ENCODE measurements at places on chromosomes 6 and 20.

GRCh38 chr6:90425161-90425641 lies 128.6 kb upstream of the BACH2 start:
- DNase-seq, result no peak

- DNase-seq, result no peak
These were observed 113.9 kb downstream of the ADAT2 start for GRCh38 chr6:143336446-143337152.

- no peak for DNase-seq
These were observed 717 bp upstream of the ASF1A start for GRCh38 chr6:118893064-118893806.

DNA sequence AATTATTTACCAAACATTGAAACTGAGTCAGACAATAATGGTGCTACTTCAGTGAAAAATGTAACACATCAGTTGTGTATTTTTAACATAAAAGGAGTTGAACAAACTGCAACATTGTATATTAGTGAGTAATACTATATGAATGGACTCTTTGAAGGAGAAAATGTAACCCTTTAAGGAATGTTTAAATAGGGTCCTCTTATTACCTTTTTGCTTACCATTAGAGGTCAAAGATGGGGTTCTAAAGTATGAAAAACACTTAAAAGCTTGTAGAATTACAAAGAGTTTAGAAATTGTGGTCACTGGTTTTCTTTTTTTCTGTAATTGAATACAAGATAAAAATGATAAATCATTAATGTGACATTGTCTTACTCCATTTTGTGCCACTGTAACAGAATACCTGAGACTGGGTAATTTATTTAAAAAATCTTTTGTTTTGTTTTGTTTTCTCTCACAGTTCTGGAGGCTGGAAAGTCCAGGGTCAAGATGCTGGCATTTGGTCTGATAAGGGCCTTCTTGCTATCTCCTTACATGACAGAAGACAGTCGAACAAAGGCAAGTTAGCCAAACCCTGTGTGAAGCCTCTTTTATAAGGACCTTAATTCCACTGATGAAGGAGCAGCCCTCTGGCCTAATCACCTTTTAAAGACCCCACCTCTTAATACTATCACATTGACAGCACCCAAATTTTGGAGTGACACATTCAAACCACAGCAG lies 43.2 kb downstream of the SESN1 start:
- DNase-seq, result no peak

DNA sequence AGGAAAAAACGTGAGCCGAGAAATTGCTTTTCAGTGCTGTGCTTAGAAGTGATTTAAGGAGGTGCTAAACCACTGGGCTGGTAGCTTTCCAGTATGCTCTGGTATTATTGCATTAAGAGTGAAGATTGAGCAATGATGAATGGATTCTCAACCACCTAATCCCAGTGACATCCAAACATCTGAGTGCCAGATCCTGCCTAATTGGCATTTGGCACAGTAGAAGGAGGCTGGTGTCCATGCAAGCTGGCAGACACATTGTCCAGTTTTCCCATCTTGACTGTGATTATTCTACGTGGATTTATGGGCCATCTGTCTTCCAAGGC lies 398.0 kb upstream of the PLCB4 start:
- DNase-seq, result no peak

DNA sequence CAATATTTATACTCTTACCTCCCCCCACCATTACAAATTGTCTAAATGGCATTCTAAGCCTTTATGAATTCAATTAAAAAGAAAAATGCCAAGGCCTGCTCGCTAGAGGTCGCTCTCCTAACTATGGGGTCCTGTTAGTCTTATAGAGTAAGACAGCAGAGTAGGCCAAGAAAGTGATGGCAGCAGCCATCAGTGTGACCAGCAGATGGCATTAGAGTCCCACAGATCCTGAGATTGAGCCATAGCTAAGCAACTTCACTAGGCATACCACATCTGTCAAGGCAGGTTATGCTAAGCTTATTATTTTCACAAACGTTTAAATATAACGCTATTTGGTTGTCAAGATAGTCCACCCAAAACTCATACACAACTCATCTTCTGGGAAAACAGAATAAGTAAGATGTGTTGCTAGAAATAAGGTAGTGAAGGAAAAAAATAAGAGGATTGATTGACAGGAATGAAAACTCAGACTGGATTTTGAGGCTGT lies 57.6 kb upstream of the SCAF8 start:
- peak; percentile 72 for DNase-seq

DNA sequence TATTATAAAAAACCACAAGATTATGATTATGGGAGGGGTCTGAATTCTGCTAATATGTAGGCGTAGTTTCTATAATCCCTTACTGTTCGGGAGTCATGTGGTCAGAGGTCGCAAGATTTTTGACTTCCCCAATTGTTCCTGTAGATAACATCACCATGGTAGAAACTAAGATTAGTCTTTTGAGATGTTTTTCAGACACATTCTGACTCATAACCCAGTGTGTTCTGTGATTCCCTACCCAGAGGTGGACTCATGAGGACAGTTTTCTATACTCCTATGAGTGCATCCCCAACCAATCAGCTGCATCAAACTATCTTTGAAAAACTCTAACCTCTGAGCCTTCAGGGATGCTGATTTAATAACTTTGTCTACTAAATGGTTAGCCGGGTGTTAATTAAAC lies 175.5 kb downstream of the RFPL4B start:
- DNase-seq, result no peak

GRCh38 chr6:4840169-4840568 lies 64.0 kb downstream of the CDYL start:
- no peak for DNase-seq

- no peak for DNase-seq
These were observed 294.4 kb upstream of the PRDM1 start for GRCh38 chr6:105791583-105792318.

DNA sequence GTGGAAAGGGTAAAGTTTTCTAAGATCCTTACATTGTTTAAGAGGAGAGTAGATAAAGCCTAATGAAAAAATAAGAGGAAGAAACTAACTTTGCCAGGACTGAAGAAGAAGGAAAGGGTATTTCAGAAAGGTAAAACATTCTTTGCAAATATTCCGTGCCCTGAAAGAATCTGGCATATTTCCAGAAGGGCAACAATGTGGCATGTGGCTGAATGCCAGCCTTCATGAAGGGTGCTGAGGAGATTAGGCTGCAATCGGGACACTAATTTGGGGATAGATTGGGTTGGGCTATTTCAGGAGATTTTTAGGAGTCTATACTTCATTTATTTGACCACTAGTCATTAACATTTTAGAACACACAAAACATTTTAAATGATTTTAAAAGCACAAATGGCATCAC lies 16.2 kb upstream of the UFL1 start:
- no peak for DNase-seq

Measured in stimulated activated CD8-positive, alpha-beta memory T cell treated with anti-CD3 and anti-CD28 coated beads, Interleukin-4, amount 100 ng/mL, for 4 hours (primary cell).